A549 treated with RU486 at 1 μM for 4 hours (cell line): ENCODE measurements at places on chromosomes 12 and 14. TPM values are rescaled to one million over a fixed set of nuclear protein-coding genes. Genes with fewer than 3 reads are reported as not detected.

The DAO gene
- total RNA-seq: not detected in 5 replicates

The PPP1R36 gene
- 0.22 to 0.61 TPM (median 0.24 TPM) in 5 replicates for total RNA-seq

The FIGNL2 gene
- 0.22 to 0.41 TPM (median 0.30 TPM) in 5 replicates for total RNA-seq

The LIN7A gene
- 0.37 to 0.70 TPM (median 0.51 TPM) in 5 replicates for total RNA-seq

The RTL1 gene
- 0.26 to 0.34 TPM (median 0.27 TPM) in 5 replicates for total RNA-seq
